Stimulated activated CD8-positive, alpha-beta memory T cell treated with anti-CD3 and anti-CD28 coated beads, Interleukin-7, amount 100 ng/mL, for 48 hours (primary cell): ENCODE measurements at places on chromosomes 5 and 9.

DNA sequence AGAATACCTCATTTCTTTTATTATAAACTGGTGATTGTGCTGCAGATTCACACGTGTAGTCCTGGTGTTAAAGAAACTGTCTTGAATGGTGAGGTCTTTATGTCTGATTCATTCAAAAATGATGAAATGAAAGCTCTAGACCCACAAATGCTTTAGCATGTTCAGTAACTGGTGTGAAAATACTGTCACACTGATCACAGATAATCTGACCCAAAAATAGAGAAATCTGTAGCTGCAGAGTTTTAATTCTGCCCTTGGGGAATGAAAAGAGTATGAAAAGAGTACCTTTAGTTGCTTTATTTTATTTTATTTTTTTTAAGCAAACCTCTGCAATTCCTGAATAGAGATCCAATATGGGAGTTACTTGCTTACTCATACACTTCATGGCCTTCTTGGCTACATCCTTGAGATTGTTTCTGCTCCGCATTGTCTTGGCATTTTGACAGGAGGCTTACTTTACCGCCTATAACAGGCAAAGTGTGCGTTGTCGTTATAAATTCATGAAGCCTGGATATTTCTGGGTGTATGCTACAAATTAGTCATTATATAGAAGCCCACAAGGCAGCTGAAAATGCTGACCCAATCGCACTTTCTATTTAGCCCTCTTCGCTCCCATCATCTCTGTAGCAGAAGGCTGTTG, 2.7 kb downstream of the RGMB start:
- DNase-seq, result no peak

DNA sequence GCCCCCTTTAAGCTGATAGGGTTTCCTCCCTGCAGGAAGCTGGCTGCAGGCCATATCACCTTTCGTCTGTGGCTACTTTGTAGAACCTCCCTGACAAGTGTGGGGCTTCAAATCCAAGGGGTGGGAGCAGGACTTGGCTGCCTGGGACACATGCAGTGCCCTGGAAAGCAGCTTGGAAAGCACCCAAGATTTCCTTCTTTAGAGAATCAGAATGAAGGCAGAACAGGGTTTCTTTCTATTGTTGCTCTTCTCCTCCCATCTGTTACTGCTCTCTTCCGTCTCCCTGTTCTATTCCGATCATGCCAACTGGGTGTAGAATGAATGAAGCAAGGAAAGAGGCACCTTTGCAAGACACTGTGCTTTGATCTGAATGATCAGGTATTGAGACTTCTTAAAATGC, 282.2 kb downstream of the MED10 start:
- no peak for DNase-seq

GRCh38 chr9:128677794-128678193, 11.2 kb upstream of the SET start:
- DNase-seq, result no peak

- DNase-seq, result no peak
Observed at GRCh38 chr5:54869691-54870090, 115.7 kb downstream of the ESM1 start.

DNA sequence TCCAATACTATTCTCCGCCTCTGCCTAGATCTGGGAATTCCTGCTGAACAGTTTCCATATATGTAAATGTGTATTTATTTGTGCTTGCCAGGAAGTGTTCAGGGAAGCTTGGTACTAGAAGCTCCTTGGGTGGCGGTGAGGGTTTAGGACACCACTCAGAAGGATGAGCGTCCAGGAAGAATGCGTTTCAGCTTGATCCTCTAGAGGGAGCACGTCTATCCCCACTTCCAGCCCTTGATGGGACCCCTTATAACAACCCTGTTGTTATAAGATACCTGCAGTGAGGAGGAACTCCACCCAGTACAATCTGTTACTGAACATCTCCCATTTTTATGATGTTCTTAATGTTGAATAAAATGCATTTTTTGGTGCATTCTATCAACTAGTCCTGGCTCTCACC, 88.9 kb downstream of the CYFIP2 start:
- DNase-seq, result no peak

DNA sequence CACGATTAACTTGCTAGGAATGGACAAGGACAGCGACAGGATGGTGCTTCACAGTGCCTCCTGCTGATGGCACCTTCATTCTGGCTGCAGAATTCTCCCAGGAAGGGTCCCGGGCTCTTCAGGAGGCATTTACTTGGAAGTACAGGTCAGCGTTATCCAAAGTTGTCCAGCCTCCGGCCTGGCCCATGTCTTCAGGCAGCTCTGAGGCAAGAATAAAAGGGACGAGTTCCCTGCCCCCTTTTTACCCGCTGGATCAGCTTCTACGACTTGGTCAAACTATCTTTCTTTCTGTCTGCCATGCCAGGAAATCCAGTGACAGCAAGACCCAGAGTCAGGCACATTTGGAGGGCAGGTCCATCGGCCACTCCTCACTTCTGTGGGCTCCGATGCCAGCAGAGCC, 23.4 kb upstream of the GABBR2 start:
- DNase-seq, result no peak

DNA sequence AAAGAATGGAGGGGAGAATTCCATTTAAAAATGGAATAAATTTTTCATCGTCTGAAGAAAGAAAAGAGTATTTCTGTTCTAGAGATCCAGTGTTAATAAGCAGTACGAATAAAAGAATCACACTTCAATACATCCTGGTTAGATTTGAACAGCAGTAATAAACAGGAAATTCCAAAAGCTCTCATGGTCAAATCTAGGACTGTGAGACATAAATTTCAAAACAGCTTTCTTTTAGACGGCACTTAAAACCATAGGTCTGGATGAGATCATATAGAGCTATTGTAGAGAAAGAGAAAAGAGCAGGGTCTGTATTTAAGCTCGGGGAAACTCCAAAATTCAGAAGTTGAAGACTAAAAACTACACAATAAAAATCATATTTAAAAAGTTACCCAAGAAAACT, 1006.9 kb upstream of the CTNND2 start:
- no peak for DNase-seq

- DNase-seq, result no peak
Observed at GRCh38 chr9:85527331-85528020, 214.3 kb downstream of the AGTPBP1 start.

- no peak for DNase-seq
Observed at GRCh38 chr5:122101636-122102285, 23.7 kb upstream of the LOX start.

DNA sequence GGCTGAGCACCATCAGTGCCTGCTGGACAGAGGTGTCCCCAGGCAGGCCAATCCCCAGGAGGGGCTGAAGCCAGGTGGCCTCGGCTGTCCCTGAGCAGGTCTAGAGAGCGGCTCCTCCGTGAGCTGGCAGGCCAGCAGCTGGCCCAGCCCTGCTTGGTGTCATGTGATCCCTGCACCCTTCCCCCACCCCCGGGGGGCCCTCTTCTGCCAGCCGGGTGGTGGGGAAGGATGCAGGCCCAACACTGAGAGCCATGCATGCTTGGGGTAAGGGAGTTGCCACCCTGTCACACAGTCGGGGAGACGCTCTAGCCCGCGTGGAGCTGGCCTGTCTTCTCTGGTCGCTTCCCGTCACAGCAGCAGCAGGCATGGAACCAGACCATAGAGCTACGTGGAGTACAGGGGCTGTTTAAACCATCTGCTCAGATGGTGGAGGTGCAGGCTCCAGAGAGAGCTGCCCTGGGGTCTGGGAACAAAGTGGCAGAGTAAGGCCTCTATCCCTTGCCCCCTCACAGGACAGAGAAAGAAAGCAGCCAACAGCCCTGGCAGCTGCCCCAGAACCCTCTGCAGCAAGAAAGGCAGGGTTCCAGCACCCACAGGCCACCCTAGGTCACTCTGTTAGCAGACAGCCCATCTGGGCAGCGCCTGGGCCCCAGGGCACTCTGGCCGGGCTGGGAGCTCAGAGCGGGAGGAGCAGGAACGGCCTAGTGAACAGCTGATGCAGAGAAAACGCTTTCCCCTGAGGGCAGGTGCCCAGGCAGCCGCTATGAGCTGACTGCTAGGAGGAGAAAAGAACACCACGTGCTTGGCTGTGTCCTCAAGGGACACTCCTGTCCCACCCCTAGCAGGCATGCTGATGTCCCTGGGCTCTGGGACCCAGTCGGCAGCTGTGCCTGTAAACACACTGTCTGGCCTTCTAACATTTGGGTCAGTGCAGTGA, 6.8 kb downstream of the RALGDS start:
- no peak for DNase-seq

GRCh38 chr9:35920051-35920620, 10.8 kb downstream of the SPAAR start:
- DNase-seq, result no peak

GRCh38 chr9:34123682-34124081, 2.8 kb downstream of the DCAF12 start:
- DNase-seq, result no peak

GRCh38 chr9:127154003-127154389, 31.6 kb upstream of the ANGPTL2 start:
- DNase-seq, result no peak

DNA sequence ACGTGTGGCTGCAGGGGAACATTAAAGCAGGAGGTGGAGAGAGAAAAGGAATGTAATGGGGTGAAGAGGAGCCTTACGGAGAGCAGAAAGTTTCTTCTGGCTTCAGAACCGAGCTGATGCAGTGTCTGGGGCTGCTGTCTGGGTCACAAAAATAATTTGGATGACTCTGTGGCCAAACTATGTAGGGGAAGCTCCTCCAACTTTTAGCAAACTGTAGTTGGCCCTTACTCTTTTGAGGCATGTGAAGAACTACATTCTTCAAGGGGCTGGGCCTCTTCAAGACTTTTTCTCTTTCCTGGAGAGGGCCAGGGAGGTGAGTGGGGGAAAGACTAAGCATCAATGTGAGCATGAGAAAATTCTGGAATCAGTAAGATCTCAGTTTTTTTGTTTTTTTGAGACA, 31.9 kb upstream of the SPARC start:
- no peak for DNase-seq

GRCh38 chr9:124510650-124511425, 3.6 kb upstream of the NR5A1 start:
- no peak for DNase-seq

GRCh38 chr5:73464016-73464745, 15.6 kb upstream of the FOXD1 start:
- DNase-seq, result no peak

DNA sequence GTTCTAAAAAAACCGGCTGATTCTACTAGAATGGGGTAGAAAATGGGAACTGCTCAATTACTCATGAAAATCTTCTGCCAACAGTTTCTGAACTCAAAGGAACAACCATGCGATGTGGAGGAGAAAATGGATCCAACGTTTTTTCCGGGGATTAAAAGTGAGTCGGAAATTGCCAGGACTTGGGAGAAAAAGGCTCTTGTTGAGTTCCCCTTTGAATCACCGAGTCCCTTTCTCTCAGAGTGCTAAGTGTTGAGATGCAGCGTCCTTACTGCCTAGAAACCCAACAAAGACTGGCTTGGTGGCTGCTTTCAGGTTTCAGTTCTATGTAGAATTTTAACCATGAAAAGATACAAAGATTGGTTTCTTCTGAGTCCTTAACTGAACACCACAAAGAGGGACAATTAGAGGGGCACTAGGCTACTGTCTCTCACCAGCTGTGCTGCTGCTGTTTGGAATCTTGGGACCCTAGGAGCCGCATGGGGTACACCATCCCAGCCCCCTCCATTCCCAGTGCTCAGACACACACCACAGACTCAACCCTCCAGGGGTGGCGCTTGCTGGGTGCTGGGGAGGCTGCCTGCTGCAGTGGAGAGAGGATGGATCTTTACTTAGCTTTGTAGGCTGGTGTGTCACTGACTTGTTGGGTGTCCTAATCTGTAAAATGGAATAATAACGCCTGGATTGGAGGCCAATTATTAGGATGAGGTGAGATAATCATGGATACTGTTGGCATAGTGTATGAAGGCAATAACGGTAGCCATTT, 21.5 kb upstream of the NEUROG1 start:
- DNase-seq, result no peak

GRCh38 chr9:107307331-107307730, 24.3 kb downstream of the RAD23B start:
- no peak for DNase-seq

DNA sequence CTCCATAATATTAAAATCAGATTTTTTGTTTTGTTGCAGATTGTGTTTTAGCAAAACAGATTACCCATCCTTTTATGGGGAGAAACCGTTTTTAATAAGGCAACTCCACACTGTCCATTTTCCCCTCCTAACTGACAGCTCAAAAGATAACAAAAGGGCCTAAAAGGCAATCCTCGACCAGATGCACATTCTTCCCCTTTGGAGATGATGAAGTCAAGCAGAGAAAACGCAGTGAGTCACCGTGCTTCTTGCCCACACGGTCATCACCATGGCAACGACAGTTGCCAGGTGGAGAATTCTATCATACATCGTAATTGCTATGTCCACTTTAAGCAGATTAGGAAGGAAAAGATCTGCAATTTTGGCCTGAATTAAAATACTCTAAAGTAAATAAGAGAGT, 96.4 kb downstream of the DIRAS2 start:
- DNase-seq, result no peak

DNA sequence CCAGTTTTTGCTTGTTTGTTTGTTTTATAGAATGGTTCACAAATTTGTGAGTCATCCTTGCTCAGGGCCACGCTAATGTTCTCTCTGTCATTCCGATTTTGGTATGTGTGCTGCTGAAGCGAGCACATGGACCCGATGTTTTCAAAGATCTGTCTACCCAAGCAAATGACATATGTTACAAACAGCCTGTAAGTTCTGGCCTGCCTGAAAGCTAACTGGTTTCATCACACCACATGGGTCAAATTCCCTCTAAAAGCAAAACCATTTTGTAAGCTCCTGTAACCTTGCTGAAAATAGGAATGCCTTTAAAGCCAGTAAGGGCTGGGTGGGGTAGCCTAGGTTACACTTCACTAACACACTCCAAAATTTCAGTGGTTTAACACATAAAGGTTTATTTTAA, 25.4 kb downstream of the DMRT3 start:
- no peak for DNase-seq

DNA sequence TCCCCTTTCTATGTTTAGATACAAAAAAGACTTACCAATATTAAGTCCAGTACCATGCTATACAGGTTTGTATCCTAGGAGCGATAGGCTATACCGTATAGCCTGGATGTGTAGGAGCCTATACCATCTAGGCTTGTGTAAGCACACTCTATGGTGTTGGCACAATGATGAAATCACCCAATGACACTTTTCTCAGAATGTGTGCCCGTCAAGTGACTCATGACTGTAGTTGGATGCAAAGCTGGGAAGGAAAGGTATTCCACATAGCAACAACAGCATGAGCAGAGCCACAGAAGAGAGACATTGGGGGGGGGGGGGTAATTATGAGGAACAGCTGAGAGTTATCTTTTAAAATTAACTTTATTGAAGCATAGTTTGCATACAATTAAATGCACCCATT, 63.2 kb downstream of the TTLL11 start:
- DNase-seq, result no peak

- DNase-seq, result no peak
Observed at GRCh38 chr9:127139775-127140174, 17.3 kb upstream of the ANGPTL2 start.
